Left lung (tissue), 14 donors: ENCODE measurements at places on chromosomes 16 and 17.

DNA sequence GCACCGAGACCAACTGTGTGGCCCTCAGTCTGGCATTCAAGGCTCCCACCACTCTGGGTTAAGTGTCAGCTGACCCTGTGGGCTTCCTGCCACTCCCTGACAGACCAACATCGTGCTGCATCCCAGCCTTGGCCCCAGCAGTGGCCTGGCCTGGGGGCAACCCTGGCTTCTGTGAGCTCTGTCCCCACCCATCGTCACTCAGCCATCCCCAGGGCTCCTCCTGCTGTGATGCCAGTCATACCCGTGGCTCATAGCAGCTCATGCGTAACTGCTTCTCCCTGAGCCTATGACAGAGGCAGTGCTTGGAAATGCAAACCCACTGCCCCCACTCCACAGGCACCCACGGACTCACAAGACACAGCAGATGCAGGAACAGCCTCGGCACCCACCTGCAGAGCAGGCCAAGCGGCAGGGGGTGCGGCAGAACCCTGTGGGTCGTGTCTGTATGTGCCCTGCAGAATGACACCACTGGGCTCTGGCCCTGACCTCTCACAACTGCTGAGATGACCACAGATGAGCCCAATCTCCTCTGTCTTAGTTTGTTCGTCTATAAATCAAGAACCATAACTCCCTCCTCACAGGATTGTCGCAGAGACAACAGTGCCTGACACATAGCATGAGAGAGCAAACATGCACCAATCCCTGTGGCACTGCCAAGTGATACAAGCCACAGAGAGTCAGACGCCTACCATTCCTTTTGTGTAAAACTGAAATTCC lies 26.6 kb downstream of the PIEZO1 start:
- no peak overlapping the region for H3K4me3 ChIP-seq
- peaks cover 74% of the 10 kb centered on the region for H3K4me1 ChIP-seq
- peaks cover 3% of the 10 kb centered on the region for H3K36me3 ChIP-seq
- no peak for DNase-seq
- H3K27ac ChIP-seq: no peak overlapping the region
- H3K27me3 ChIP-seq: no peaks in the 10 kb centered on the region

GRCh38 chr16:11155284-11155806 lies 100.7 kb downstream of the SOCS1 start:
- H3K27ac ChIP-seq: no peak overlapping the region
- H3K27me3 ChIP-seq: no peaks in the 10 kb centered on the region

- DNase-seq: no peak
Observed at GRCh38 chr17:27438348-27438998, 17.8 kb upstream of the KSR1 start.

GRCh38 chr17:16976725-16977550 lies 5.0 kb upstream of the TNFRSF13B start:
- H3K27me3 ChIP-seq: no peaks in the 10 kb centered on the region
- no peak overlapping the region for H3K27ac ChIP-seq
- no peaks in the 10 kb centered on the region for H3K4me1 ChIP-seq
- no peaks in the 10 kb centered on the region for H3K36me3 ChIP-seq
- DNase-seq: no peak
- H3K4me3 ChIP-seq: no peak overlapping the region
